Caco-2 (cell line): ENCODE measurements at places on chromosomes 13 and 19.

- H3K36me3 ChIP-seq: no peaks in the 10 kb centered on the region
- no peak for DNase-seq
- no peaks in the 10 kb centered on the region for H3K4me1 ChIP-seq
Observed at GRCh38 chr13:109809216-109809932, 23.0 kb upstream of the IRS2 start.

DNA sequence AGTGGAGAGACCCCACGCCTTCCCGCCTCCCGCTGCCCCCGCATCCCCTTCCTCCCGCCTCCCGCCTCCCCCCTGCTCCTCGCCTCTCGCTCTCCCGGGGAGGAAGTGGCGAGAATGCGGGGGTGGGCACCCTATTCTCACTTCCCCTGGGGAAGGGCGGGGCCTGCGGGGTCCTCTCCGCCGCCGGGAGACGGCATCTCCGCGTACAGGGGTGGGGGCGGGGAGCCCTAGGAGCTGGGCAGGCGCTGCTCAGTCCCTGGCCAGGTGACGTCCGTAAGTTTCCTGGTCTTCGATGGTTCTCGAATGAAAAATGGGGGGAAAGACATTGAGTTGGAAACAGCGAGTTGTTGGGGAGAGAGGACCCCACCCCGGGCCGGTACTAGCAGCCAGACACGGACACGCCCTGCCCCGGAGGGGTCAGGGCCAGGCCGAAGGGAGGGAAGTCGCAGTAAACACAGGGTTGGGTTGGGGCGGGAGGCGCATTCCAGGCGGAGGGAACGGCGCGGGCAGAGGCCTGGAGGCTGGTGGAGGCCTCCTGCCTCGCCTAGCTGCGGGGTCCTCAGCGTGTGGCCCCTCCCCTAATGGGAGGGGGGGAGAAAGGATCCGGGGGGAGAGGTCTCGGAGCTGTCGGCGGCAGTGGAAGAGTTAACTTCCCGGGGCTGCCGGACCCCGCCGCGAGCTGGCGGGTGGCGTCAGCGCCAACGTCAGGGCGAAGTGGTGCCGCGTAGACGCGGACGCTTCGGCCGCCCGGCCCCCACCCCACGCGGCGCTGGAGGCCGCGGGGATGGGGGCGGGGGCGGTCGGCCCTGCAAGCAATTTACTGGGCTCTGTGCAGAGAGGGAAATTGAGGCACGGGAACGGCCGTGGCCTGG is 10.4 kb upstream of the JUND start:
- no peaks in the 10 kb centered on the region for H3K36me3 ChIP-seq
- DNase-seq: peak; percentile 90
- peak overlapping the region; percentile 92 for H3K27ac ChIP-seq
- no peaks in the 10 kb centered on the region for H3K27me3 ChIP-seq

GRCh38 chr19:55333870-55334269 is 5.8 kb upstream of the KMT5C start:
- peak; percentile 63 for DNase-seq
- H3K27me3 ChIP-seq: no peaks in the 10 kb centered on the region
- no peaks in the 10 kb centered on the region for H3K36me3 ChIP-seq
- H3K4me1 ChIP-seq: peaks cover 5% of the 10 kb centered on the region; the same call in 1 of the 2 replicates
- peak overlapping the region; percentile 50 for H3K27ac ChIP-seq

DNA sequence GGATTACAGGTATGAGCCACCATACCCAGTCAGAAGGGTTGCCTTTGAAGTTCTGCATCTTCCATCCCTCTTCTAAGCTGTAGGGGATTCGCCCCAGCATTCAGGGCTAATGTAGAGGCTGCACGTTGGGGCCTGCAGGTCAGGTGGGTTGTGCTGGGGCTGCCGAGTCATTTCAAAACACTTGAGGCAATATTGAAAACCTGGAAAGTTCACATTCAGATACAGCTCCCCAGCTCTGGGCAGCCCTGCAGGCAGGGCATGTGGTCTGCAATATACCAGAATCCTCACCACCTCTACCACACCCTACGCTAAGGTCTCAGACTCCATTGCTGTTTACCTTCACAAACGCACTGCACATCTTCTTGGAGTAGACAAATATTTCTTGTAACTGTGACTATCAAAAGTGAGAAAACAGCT is 24.6 kb downstream of the CCNE1 start:
- H3K27me3 ChIP-seq: no peaks in the 10 kb centered on the region
- peaks cover 13% of the 10 kb centered on the region for H3K4me1 ChIP-seq
- no peak overlapping the region for H3K4me3 ChIP-seq
- no peak overlapping the region for H3K27ac ChIP-seq

GRCh38 chr19:14972676-14973075 is 7.0 kb downstream of the SLC1A6 start:
- H3K27ac ChIP-seq: no peak overlapping the region
- no peaks in the 10 kb centered on the region for H3K27me3 ChIP-seq
- no peaks in the 10 kb centered on the region for H3K4me1 ChIP-seq
- no peak for DNase-seq
- H3K36me3 ChIP-seq: no peaks in the 10 kb centered on the region

- H3K36me3 ChIP-seq: peaks cover 6% of the 10 kb centered on the region
- H3K4me1 ChIP-seq: no peaks in the 10 kb centered on the region
- DNase-seq: no peak
- no peaks in the 10 kb centered on the region for H3K27me3 ChIP-seq
- H3K4me3 ChIP-seq: no peak overlapping the region
Observed at GRCh38 chr19:14408491-14409145, 10.5 kb downstream of the DDX39A start.

DNA sequence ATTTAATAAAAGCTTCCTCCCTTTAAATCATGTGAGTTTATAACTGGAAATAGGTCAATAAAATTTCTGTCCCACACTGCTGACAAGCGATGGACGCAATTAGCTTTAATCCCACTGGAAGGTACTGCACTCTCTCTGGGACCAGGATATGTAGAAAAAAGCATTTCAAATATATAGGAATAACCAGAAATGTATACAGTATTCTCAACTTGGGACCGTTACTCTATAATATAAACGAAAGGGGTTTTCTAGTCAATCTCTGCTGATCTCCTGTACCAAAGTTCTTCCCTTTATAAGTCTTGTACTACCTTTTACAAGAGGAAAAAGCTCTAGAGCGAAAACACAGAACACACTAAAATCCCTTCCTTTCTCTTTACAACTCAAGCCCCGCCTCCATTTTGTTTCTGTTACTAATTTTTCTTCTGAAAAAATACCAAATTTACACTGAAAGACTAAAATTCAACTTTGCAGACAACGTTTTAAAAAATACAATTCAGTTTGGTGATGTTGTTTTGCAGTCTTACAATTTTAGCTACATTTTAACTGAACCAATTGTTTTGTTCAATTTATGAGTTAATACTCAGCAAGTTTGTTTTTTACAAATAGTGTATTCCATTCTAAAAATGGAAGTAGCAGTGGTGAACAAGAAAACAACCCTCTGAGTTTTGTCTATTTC is 1.7 kb upstream of the USPL1 start:
- no peak for DNase-seq
- H3K36me3 ChIP-seq: no peaks in the 10 kb centered on the region

GRCh38 chr13:105599477-105600037 is 935.9 kb downstream of the EFNB2 start:
- no peak overlapping the region for H3K4me3 ChIP-seq
- DNase-seq: no peak
- no peaks in the 10 kb centered on the region for H3K36me3 ChIP-seq
- no peaks in the 10 kb centered on the region for H3K4me1 ChIP-seq

- peak; percentile 14 for DNase-seq
- peak overlapping the region; percentile 61 for H3K4me3 ChIP-seq
- no peaks in the 10 kb centered on the region; the same call in 1 of the 2 replicates for H3K4me1 ChIP-seq
- H3K27ac ChIP-seq: peak overlapping the region; percentile 84
- peaks cover 1% of the 10 kb centered on the region; the same call in 1 of the 2 replicates for H3K36me3 ChIP-seq
Observed at GRCh38 chr19:3506384-3507340, 551 bp downstream of the FZR1 start.

- peaks cover 21% of the 10 kb centered on the region for H3K4me1 ChIP-seq
- no peaks in the 10 kb centered on the region for H3K27me3 ChIP-seq
- no peaks in the 10 kb centered on the region for H3K36me3 ChIP-seq
- no peak overlapping the region for H3K4me3 ChIP-seq
- no peak overlapping the region for H3K27ac ChIP-seq
Observed at GRCh38 chr19:34274827-34275625, 20.7 kb downstream of the GARRE1 start.

DNA sequence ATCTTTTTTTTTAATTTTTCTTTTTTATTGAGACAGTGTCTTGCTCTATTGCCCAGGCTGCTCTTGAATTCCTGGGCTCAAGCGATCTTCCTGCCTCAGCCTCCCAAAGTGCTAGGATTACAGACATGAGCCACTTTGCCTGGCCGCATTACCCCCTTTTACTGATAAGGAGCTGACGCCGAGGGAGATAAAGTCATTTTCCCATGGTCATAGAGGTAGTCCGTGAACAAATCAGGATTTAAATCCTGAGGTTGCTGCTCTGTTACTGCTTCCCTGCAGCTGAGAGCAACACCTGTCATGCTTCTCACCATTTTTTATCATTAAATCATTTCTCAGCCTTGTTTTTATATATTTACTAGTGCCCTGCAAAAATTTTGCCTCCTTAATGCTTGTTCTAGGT is 7.4 kb downstream of the CYSLTR2 start:
- H3K27me3 ChIP-seq: no peaks in the 10 kb centered on the region
- no peaks in the 10 kb centered on the region for H3K4me1 ChIP-seq
- no peak for DNase-seq
- H3K36me3 ChIP-seq: no peaks in the 10 kb centered on the region

- H3K27me3 ChIP-seq: no peaks in the 10 kb centered on the region
- no peak overlapping the region for H3K4me3 ChIP-seq
- no peak overlapping the region for H3K27ac ChIP-seq
- no peak for DNase-seq
Observed at GRCh38 chr19:13972368-13973155, 20.3 kb downstream of the DCAF15 start.

DNA sequence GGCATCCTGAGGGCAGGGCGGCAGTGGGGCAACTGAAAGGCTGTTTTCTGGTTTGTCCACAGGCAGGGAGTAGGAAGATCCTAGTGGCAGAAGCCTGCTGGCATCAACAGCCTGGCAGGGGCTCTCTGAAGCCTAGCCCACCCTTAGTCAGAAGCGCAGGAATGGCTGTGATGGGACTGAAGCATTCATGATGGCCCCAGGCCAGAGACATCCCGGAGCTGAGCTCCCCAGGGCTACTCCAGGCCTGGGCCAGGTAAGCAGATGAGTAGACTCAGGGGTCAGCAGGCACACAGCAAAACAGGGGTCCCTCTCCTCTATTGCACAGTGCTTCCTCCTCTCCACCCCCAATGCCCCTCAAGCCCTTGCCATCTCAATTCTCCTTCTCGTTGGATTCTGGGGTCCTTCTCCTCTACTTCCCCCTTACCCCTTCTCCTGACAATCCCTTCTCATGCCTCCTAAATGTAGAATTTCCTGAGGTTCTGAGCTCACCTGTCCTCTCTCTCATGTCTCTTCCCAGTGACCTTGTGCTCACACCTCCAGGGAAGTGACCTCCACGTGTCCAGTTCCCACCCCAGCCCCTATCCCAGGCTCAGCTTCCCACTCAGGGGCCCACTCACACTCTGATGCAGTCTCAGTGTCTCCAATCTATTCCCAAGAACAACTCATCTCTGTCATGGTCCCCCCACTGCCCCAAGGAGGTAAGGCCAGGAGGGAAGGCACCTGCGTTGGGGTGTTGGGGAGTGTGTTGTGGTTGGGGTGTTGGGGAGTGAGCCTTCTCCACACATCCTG is 158.7 kb upstream of the ZNF507 start:
- no peaks in the 10 kb centered on the region for H3K27me3 ChIP-seq
- no peak overlapping the region for H3K27ac ChIP-seq
- H3K36me3 ChIP-seq: no peaks in the 10 kb centered on the region
- H3K4me3 ChIP-seq: no peak overlapping the region
- no peaks in the 10 kb centered on the region for H3K4me1 ChIP-seq

DNA sequence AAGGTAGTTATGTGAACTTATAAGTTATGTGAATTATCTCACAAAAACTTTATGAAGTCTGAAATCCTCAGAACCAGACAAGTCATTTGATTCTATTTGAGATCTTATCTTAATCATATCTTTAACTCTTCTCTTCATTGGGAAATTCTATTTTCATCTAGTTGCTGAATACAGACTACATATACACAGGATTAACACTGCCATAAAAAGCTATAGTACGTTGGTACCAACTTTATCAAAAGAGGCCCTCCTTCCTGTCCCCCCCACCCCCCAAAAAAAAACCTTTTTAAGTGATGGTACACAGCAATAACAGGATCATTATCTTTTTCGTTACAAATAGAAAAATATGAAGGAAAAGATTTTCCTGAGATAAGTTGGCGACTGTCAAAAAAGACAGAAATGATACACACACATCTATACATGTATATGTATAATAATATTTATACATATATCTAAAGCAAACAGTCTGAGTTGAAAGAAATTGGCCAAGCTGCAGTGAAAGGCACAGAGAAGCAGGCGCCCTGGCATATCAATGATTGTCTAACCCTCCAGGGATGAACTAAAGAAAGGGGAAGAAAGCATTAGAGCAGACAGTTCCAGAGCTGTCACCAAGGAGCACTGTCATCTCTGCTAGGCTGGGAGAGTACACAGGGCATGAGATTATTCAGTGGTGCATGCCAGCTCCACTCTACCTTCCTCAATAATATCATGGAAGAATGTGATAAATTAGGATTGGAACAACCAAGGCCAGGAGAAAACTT is 116.7 kb downstream of the KLF12 start:
- H3K27me3 ChIP-seq: no peaks in the 10 kb centered on the region
- DNase-seq: no peak
- peaks cover 23% of the 10 kb centered on the region for H3K4me1 ChIP-seq

DNA sequence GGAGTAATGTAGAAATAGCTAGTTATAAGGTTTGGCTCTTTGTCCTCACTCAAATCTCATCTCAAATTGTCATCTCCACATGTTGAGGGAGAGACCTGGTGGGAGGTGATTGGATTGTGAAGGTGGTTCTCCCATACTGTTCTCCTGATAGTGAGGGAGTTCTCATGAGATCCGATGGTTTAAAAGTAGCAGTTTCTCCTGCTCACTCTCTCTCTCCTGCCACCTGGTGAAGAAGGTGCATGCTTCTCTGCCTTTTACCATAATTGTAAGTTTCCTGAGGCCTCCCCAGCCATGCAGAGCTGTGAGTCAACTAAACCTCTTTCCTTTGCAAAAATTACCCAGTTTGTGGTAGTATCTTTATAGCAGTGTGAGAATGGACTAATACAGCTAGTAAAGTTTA is 849.4 kb downstream of the DACH1 start:
- no peak for DNase-seq
- H3K36me3 ChIP-seq: no peaks in the 10 kb centered on the region
- H3K27me3 ChIP-seq: no peaks in the 10 kb centered on the region

- H3K4me3 ChIP-seq: no peak overlapping the region
- no peak overlapping the region for H3K27ac ChIP-seq
- no peak for DNase-seq
- H3K4me1 ChIP-seq: no peaks in the 10 kb centered on the region
- H3K36me3 ChIP-seq: no peaks in the 10 kb centered on the region
Observed at GRCh38 chr13:76116751-76117360, 480.7 kb downstream of the LMO7 start.

DNA sequence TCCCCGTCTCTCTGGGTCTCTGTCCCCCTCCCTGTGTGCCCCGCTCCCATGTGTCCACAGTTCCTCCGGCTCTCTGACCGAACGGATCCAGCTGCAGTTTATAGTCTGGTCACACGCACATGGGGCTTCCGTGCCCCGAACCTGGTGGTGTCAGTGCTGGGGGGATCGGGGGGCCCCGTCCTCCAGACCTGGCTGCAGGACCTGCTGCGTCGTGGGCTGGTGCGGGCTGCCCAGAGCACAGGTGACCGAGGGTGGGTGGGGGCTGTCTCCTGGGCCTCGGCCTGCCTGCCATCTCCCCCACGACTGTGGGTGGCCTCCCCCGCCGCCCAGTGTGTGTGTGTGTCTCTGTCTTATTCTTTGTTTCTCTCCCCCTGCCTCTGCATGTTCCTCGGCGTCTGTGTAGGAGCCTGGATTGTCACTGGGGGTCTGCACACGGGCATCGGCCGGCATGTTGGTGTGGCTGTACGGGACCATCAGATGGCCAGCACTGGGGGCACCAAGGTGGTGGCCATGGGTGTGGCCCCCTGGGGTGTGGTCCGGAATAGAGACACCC is 10.3 kb downstream of the TRPM4 start:
- no peak overlapping the region for H3K27ac ChIP-seq
- no peaks in the 10 kb centered on the region for H3K27me3 ChIP-seq
- DNase-seq: no peak
- H3K36me3 ChIP-seq: 0 out of 2 replicates have a peak, but pooled peaks cover 2% of the 10 kb centered on the region
- H3K4me1 ChIP-seq: peaks cover 17% of the 10 kb centered on the region
